ENCODE measurements at places on chromosomes 2 and 18.

DNA sequence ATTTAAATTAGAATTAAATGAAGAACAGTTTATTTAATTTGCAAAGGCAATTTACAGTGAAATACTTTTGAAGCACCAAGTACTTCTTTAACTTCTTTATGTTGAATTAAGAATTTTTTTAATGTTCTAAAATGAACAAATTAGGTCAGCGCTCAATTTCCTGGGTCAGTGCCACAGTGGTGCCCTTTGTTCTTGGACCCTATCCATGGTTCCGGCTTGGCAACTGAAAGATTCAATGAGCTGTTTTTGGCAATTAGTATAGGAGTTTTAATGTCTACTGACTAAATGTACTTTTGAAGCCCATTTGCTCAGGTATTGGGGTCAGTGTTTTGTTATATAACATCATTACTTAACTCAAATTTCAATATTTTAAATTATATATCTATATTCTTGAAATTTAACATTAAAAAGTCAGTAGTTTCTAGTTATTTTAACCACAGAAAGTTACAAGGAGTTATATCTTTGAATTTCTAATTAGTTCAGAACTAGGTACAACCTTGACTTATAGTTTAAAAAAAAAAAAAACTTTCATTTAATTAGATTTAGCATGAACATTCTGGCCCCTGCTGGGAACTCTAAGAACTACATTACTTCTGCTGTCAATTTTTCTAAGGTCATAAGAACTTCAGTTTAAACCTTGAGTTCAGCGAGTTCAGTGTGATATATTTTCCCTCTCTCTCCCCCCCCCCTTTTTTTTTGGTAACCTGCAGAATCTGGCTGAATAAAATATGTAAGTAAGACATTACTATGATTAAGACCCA lies 7.6 kb upstream of the MSTN start:
- no peak for DNase-seq

DNA sequence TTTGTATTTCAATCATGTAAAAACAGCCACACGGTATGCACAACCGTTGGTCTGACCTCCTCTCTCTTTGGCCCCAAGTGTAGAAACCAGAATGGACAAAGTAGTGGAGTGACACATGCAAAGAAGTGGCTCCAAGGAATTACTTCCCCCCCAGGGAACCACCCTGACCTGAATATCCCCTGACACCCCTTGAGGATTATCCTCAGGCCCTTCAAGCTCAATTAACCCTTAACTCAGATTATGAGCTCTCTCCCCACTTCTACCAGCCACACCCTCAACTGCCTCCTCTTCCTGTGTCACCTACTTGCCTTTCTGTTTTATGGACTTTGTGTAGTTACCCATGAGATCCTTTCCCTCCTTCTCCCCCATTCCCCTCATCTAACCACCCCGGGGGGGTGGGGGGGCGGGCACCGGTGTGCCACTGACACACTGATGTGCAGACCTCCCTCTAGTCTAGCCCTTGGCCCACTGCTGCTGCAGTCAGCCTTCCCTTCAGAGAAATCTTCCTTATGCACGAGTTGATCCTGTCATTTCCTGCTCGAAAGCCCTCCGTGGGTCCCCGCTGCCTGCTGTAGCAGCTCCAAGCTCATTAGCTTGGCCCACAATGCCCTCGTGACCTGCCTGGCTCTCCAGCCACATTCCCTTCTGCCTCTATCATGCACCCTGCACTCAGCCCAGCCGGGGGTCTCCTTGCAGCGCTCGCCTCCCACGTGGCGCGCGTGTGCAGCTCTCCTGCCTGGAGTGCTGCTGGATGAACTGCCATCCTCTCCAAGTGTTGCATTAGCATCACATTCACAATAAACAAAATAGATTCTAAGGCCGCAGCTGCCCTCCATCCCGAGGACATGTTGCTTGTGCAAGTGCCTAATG lies 40.1 kb upstream of the TMEM177 start:
- DNase-seq = no peak

DNA sequence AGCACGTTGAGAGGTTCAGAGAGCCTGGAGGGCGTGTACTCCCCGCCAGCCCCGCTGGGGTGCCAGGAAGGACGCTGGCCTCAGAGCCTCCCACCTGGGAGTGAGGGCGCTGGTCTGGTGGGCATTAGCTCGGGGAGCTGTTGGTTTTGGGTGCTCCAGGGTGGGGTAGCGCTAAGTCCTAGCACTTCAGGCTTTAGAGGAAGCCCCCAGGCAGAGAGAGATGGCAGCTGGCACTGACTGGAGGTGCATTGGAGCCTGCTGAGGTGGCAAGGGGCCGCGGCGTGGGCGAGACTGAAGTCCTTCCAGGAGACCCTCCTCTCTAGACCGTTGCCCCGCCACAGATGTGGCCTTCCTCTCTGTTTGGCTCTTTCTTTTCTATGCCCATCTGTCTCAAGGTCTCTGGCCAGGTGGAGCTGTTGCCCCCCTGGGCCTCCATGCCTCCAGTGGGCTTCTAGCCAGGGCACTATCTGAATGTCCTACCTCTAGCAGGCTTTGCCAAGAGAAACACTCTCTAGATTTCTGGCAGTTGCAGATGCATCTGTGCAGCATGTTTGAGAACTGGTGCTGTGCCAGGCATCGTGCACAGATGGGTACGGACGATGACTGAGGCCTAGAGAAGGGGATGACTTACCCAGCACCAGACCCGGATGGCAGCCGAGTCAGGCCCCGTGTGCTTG lies 6.6 kb downstream of the CAPN10 start:
- DNase-seq = no peak

GRCh38 chr2:195600778-195601177 lies 56.2 kb upstream of the SLC39A10 start:
- no peak for DNase-seq

DNA sequence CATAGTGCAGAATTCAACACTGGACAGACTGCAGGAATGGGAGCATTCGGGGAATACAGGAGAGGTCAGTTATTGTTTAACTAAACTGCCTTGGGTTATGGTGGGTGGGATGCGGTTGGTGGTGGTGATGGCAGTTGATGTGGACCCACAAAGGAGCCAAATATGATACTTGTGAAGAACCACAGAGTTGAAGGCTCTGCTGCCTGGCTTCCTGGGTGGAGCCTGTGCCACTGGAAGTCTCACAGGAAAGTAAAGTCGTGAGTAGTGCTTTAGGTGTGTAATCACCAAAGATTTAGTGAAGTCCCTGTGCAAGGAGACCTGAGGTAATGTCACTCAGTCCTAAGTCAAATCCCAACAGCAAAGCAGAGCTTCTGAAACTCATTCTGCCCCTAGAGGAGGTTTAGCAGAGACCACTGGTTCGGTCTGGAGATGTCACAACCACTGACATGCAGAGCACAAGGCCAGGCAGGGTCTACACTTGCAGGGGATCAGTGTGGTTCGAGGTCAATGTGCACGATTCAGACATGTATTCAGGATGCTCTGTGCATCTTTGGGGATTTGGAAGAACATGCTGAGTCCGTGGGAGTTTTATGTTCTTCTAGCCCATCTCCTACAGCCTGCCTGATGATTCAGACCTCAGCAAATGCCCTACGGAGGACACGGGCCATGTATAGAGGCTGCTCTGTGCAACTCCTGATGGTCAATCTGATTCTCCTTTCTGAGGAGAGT lies 1150.9 kb downstream of the RPIA start:
- DNase-seq = no peak

DNA sequence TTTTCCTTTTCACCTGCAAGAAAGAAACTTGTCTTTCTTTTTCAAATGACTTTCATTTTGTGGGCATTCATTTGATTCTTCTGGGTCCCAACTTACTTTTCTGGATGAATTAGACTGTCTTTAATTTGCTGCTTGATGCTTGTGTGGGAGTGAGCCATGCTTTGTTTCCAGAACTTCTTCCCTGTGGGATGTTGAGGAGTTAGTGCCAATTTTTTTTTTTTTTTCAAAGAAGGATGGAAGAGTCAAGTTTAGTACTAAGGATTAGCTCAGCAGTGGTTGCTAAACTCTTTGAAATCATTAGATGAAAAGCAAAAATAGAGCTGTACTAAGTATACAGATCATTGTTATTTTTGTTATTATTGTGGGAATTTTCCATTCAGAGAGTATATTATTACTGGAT lies 17.2 kb upstream of the KCTD1 start:
- DNase-seq = no peak

- DNase-seq = no peak
Measured at GRCh38 chr2:112220831-112221230, 34.0 kb downstream of the ZC3H8 start.

DNA sequence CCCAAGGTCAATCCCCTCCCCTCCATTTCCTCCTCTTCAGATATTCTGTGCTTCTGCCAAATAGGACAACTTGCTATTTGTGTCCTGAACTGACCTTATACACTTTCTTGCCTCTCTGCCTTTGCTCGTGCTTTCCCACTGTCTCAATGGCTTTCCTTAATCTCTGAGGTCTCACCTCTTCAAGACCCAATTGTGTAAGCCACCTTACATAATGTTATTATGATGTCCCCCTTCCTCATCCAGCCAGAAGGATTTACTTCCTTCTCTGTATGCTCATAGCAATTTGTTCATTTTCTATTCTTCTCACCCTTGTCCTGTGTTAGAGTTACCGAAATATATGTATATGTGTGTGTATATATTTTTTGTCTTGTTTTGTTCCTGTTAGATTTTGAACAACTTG lies 26.9 kb upstream of the DARS1 start:
- no peak for DNase-seq

DNA sequence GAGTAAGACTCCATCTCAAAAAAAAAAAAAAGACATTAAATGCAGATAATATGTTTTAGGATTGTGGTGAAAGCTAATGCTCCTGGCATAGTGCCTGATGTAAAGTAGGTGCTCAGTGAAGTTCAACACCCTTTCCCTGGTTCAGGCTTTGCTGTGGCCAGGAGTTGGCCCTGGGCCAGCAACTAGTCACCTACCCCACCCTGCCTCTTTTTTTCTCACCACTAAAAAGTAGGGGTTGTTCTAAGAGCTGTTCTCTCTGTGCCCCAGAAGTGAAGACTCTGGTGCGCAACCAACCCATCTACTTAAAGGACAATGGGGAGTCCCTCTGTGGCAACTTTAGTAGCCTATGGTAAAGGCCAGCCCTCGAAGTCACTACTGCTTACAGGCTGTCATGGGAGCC lies 75.9 kb downstream of the DNMT3A start:
- no peak for DNase-seq
